ENCODE measurements at places on chromosomes 12 and 14.

DNA sequence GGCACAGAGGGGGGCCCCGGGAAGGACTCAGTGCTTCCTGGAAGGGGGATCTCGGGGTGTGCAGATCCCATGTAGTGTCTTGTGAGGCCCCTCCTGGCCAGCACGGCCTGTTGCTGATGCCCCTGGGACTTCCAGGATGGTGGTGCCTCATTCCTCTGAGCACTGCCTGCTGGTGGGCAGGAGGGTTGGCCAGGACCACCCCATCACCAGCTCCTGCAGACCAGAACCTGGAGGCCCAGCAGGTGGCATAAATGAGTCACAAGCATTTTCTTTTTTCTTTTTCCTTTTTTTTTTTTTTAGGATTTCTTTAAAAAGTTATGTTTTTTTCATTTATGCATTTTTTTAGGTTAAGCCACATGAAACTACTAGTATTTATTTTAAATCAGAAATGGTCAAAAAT lies 8.0 kb downstream of the MMP17 start:
- peak; percentile 29 for DNase-seq

DNA sequence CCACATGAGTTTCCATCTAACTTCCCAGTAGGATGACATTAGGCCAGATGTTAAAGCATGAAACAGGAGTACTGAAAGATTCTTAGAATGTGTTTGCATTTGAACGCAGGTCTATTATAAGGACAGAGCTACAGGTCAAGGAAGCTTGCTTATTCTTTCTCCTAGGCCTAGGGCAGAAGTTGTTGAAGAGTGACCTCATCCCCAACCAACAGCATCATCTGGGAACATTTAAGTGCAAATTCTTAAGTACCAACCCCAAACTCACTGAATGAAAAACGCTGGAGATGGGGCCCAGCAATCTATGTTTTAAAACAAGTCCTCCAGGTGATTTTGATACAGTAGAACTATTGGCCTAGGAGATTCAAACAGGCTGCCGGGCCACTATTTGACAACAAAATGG lies 52.4 kb downstream of the PAPLN start:
- no peak for DNase-seq

DNA sequence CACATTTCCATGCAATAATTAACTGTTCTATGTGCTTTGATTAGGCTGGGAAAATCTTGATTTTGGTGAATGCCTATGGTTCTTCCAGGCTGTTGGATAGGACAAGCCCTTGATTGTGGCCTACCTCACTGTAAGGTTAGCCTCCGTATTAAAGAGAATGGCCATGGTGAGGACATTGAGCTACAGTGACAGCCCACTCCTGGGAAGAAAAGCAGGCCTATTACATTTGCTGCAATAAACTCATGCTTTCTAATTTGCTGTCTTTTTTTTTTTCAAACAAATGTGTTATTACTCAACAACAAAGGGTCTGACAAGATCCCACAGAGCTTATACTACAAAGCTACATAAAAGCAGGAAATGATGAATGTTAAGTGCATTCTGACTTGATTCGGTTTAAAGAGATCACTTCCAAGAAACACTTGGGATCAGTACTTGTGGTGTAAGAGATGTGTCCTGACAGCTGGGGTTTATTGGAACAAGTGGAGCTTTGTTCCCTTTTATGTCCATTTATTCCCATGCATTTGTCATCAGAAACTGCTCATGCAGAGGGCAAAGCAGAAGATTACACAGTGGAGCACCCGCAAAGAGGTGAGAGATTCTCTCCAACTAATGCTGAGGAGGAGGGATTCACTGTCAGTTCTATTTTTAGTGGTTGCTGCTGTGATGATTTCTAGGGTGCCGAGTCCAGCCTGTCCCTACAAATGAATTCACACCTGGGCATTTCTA lies 29.1 kb upstream of the KCNK10 start:
- DNase-seq = no peak

- peak; percentile 98 for DNase-seq
Measured at GRCh38 chr12:12704593-12705230, 8.7 kb upstream of the GPR19 start.

- DNase-seq = no peak
Measured at GRCh38 chr12:132551641-132552031, 58.7 kb downstream of the LRCOL1 start.

GRCh38 chr12:53505086-53505485 lies 2.2 kb downstream of the NPFF start:
- DNase-seq = no peak

GRCh38 chr12:76784600-76785051 lies 20.7 kb downstream of the ZDHHC17 start:
- DNase-seq = no peak

DNA sequence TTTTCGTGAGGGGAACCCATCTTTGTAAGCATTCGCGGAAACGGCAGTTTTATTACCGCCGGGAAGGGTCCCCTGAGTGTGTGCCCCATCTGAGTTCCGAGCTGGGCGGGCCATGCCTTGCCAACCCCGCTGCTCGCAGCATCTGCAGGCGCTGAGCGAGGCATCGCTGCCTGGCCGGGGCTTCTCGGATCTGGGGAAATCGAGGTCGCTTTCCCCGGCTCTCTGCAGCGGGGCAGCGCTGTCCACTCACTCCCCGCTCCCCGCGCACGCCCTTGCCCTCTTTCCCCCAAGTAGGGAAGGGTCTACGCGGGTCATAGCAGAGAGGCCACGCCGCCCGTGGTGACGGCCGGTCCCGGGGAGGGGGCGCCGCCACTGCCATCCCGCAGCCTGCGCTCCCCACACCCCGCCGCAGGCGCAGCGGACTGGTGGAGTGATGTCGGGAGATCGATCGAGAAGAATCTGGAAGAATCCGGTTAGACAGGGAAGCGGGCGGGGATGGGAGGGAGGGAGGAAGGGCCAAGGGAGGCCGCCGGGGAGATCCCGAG lies 507 bp upstream of the FKBP4 start:
- no peak for DNase-seq

- no peak for DNase-seq
Measured at GRCh38 chr14:41824441-41824840, 217.8 kb downstream of the LRFN5 start.

DNA sequence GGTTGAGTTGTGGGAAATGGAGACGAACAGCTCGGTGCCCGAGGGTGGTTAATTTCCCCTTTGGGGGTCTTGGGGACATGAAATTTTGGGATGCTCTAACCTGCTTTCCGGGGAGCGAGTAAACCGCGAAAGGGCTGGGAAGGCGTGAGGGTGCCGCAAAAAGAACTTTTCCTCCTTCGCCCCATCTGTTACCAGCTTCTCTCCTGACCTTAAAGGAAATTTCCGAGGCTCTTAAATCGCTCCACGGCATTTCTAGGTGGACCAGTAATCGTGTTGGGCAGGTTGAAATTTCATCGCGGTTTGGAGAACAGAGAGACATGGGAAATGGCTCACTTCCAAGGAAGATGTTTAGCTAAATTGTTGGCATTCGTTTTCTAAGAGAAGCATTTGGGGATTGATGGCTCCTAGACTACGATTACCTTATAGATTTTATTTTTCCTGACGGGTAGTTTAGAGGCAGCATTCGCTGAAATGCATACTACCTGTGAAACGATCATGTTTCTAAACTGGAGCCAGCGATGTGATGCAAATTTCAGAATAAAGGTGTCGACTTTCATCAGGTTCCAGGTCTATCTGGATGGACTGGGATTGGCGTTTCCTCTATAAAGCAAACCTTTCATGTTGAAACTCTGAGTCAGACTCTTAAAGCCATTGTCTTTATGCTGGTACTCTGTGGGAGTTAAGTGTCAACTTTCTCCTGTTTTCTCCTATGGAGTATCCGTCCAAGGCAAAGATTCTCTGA lies 414.5 kb downstream of the PCNX1 start:
- peak; percentile 58 for DNase-seq

DNA sequence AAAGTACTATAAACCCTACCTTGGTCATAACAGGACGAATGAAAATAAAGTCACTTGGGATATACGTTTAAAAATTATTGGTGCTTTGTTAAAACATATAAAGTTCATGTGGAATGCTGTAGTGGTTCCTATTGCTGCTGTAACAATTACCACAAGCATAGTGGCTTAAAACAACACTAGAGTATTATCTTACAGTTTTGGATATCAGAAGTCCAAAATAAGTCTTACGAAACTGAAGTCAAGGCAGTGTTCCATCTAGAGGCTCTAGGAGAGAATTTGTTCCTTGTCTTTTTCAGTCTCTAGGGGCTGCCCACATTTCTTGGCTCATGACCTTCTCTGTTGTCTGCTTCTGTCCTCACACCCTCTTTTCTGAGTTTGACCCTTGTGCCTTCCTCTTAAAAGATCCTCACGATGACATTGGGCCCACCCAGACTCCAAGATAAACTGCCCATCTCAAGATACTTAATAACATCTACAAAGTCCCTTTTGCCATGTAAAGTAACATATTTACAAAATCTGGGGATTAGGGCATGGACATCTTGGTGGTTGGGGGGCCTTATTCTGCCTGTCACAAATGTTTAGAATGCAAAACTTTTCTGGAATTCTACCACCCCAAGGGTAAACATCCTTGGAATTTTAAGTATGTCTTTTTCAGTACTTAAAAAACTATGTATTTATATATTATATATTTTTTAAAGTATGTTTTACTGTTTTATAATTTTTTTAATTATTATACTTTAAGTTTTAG lies 178.1 kb downstream of the ETNK1 start:
- no peak for DNase-seq

- no peak for DNase-seq
Measured at GRCh38 chr12:21615431-21615830, 10.8 kb upstream of the GYS2 start.

- no peak for DNase-seq
Measured at GRCh38 chr12:26919216-26919555, 18.6 kb downstream of the INTS13 start.

DNA sequence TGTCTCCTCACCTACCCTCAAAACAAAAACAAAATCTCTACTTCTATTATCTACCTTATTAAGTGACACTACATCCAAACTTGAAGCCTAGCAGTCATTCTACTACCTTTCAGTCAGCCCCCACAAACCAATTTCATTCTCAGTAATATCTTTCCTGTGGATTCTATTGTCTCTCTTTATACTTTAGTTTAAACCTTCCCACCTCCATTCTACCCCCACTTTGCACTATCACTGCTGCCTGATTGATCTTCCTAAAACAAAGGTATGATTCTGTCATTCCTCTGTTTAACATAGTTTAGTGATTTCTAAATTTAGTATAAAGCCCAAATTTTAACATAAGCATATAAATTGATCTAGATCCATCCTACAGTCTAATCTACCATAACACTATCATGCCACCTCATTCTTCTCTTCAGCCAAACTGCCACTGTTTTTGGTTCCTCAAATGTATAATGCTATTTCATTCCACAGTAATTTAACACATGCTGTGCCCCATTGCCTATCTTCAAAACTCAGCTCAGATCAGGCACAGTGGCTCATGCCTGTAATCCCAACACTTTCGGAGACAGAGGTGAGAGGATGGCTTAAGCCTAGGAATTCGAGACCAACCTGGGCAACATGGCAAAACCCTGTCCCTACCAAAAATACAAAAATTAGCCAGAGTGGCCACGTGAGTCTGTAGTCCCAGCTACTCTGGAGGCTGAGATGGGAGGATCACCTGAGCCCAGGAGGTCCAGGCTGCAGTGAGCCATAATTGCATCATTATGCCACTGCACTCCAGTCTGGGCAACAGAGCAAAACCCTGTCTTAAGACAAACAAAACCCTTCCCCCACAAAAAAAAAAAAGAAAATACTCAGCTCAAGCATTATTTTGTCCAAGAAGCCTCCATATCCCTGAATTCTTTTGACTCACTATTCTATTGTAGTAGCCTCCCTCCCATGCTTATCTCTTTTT lies 3.1 kb upstream of the STRN3 start:
- no peak for DNase-seq

GRCh38 chr14:56098021-56098420 lies 20.2 kb upstream of the PELI2 start:
- no peak for DNase-seq

GRCh38 chr14:69571449-69572029 lies 3.1 kb downstream of the CCDC177 start:
- DNase-seq = no peak

DNA sequence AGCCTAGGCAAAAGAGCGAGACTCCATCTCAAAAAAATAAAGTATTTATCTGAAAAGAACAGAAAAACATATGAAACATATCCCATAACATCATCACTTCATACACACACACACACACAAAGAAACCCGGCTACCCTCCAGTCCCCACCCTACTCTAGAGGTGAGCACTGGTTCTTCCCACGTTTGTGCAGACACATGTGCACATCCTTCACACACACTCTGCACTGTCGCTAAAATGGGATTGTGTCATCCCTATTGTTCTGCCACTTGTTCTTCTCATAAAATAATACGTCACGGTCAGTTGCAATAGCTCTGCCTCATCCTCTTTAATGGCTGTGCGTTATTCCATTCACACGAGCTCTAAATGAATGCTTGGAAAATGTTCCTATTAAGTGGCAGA lies 85.9 kb upstream of the ANO2 start:
- DNase-seq = no peak

DNA sequence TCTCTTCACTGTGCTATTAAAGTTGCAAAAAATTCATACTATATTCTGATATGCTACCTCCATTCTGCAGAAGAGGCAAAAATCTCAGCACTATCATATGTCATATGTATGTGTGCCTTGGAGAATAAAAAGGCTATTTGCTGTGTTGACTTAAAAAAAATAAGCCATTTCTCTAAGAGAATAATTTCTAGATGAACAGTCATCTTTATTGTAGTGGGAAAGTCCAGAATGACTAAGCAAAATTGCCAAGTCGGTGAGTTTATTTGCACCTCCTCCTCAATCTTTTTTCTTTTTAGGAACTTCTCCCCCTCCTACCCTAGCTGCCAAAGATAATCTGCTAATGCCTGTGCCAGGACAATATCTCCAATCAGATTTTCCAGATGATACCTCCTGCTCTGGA lies 353.8 kb upstream of the FAR2 start:
- no peak for DNase-seq

DNA sequence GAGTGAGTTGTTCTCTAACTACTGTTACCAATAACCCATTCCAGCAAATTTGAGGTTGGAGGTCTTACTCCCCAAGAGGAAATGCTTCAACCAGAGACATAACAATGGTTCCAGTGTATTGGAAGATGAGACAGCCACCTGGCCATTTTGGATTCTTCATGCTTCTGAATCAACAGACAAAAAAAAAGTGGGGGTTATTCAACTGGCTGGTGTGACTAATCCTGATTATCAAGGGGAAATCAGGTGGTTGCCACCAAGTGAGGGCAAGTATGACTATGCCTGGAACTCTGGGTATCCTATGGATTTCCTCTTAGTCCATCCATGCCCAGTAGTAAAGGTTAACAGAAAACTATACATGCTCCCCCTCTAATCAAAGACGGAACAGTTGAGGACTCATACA lies 29.9 kb upstream of the ZNF641 start:
- DNase-seq = no peak

Measured in NCI-H82 (cell line).